Ovary (tissue), 10 donors: ENCODE measurements at places on chromosomes 1 and 21.

GRCh38 chr1:154964359-154964758 lies 2.8 kb upstream of the PYGO2 start:
- no peak for DNase-seq

DNA sequence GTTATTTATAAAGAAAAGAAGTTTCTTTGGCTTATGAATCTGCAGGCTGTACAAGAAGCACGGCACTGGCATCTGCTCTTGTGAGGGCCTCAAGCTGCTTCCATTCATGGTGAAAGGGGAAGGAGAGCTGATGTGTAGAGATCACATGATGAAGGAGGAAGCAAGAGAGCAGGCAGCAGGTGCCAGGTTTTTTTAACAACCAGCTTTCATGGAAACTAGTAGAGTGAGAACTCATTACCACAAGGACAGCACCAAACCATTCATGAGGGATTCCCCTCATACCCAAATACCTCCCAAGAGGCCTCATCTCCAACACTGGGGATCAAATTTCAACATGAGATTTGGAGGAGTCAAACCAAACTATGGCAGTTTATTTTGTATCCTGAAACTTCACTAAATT lies 85.8 kb upstream of the CAMK1G start:
- no peak for DNase-seq

DNA sequence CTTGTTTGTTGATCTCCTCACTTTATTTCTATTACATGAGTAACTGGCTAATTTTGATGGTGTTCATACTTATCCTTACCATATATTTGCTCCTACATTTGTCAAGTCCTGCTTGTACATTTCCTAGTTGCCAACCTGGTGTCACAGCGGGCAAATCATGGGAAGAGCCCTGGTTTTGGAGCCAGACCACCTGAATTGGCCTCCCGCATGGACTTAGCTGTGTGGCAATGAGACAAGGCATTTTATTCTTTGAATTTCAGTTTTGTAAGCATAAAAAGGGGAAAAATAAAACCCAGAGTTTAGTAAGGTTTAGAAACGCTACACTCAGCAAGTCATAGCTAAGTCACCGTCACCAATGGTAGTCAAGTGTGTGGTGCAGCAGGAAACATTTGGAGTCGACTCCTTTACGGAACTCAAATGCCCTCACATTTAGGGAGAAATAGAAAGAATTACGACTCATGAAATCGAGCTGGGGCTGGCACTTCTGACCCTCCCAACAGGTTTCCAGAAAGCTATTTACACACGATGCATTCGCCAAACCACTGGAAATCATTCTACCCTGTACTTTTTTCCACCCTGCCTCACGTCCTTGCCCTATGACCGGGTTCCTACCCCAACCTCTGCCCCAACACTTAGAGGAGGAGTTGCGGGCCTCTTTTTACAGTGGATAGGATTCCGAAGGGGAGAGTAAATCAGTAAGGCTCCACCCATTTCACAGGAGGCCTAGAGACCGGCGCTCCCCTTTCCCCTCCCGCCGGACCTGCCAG lies 492 bp upstream of the PGM1 start:
- no peak for DNase-seq

GRCh38 chr1:175078629-175079028 lies 11.0 kb downstream of the TNN start:
- DNase-seq = no peak

DNA sequence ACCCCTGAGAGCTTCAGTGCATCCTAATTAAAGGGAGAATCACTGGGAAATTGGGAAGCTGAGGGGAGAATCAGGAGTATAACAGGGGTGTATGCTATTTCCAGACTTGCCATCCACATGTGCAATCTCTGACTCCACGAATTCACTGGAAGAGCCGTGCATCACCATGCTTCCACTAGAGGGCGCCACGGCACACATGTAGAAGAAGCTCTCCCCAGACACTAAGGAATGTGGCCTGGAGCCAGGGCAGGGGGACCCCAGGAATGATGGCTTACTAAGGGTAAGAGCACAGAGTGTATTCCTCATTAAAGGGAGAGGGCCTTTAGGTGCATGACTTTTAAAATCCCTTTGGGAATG lies 81.5 kb downstream of the ABCA4 start:
- DNase-seq = peak; percentile 53

DNA sequence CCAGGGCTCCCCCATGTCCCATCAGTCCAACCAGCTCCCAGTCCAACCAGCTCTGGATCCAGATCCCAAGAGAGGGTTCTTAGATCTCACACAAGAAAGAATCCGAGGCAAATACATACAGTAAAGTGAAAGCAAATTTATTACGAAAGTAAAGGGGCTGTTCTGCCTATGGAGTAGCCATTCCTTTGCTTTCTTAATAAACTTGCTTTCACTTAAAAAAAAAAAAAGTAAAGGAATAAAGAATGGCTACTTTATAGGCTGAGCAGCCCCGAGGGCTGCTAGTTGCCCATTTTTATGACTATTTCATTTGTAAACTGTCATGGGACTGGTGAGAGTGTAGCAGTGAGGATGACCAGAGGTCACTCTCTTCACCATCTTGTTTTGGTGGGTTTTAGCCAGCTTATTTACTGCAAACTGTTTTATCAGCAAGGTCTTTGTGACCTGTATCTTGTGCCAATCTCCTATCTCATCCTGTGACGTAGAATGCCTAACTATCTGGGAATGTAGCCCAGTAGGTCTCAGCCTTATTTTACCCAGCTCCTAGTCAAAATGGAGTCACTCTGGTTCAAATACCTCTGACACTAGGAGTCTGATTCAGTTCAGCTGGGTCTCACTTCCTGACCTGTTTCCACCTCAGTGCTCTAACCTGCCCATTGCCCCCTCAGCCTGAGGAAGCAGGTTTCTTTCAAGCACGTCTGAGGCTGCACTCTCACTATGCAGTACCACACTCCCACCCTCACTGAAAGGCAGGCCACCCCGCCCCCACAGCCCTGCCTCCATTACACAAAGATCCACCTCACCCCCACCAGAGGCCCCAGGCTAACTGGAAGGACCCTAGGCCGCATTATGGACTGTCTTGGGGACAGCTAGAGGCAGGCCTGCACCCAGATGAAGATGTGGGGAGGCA lies 26.5 kb upstream of the ATP2B4 start:
- no peak for DNase-seq

DNA sequence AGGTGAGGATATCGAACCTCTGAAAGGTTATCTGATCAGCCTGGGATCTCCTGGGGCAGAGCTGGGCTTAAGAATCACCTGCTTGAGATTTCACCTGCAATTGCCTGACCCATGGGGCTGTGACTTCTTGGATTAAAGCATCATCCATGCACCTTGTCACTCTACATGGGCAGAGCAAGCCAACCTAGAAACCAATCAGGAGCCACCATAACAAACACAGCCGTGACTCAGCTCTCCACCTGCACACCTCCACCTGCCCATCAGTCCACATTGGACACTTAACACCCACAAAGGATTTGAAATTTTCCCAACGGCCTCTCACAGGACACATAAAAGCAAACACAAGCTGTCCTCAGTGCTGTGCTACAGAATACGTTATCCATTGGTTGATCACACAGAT lies 35.1 kb upstream of the ETS2 start:
- no peak for DNase-seq

DNA sequence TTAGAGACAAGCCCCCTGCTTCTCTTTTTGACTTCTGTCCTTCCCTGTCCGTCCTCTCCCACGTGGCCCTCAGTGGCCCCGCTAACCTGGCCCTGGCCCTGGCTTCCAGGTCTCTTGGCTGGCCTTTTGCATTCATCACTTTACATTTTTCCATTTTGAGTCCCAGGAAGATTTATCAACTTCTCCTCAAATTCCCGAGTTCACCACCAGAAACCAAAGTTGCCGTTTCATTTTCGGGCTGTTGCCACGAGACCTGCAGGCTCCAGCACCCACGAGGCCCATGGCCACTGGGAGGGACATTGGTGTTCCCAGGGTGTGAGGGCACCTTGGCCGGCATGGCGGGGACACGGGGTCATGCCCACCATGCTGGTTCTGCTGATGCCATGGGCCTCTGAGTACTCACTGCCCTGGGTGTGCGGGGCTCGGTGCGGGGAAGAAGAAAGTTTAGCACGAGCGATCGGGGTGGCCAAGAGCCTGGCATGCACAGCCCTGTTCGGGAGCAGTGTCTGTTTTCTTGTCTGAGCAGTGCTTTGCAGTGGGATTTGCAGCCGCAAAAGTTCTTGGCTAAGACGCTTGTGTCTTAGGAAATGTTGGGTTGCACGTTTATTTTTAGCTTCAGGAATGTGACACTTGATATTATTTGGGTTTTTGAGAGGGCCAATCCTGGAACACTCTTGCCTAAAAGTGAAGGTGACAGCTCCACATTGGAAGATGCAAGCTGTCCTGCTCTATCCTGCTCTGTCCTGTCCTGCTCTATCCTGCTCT lies 40.4 kb upstream of the ADARB1 start:
- peak; percentile 22 for DNase-seq

DNA sequence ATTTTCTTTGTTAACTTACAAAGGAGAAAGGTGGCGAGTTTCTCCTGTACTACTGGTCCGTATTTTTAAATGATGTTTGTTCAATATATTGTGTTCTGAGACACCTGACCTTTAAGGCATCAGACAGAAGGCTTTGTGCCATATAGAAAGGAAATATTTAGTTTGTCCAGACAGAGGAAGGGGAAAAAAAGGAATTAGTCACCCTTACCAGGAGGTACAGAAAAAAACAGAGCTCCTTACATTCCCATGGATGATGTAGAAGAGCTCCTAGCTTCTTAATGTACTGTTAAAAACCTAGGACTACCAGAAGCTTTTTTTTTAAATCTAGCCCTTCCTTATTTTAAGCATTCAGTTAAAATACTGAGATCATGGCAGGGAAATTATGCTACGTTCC lies 12.4 kb upstream of the PODN start:
- DNase-seq = no peak

DNA sequence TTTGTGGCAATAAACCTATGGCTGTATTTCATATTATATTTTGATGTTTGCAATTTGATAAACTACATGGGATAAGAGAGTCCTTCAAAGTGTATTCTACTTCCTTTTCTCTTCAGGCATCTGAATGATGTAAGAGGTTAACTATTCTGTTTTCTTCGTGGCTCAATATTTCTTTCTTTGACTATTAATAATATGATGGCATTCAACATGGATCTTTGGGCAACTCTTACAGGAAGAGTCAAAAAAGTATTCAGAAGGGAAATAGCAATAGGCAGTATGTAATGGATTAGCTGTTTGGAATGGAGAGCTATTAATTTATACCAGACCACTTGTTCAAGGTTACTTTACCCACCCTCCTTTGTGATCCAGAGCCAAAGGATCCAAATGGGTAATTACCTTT lies 74.4 kb downstream of the HMCN1 start:
- no peak for DNase-seq

GRCh38 chr1:38789498-38790169 lies 69.9 kb downstream of the RRAGC start:
- DNase-seq = no peak

DNA sequence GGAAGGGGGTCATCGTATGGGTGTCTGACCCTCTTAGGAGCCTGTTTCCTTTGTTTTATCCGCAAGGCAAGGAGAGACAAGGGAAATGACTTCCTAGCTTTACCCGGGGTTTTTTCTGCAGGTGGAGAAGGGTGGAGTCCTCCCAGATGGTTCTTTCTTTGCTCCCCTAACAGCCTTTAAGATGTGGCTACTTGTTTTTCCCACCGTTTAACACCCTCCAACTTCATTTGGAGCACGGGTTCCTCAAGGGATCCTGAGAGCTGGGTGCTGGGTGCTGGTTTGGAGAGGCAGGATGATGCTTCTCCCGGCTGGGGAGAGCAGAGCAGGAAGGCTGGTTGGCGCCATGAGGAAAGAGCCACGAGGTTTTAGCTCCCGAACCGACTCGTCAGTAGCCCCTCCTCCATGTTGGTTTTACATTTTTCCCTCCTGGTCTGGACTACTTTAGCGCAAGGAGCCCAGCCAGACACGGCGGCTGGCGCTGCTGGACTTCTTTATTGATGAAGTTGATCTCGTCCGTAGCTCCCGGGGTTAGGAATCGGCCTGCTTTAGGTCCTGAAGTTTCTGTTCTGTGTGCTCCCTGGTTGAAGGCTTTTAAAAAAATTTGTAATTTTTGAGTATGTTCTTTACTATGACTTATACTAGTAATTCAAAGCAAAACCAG lies 1.4 kb downstream of the UCK2 start:
- peak; percentile 40 for DNase-seq

- DNase-seq = no peak
Measured at GRCh38 chr1:84525779-84526178, 19.4 kb upstream of the GNG5 start.

DNA sequence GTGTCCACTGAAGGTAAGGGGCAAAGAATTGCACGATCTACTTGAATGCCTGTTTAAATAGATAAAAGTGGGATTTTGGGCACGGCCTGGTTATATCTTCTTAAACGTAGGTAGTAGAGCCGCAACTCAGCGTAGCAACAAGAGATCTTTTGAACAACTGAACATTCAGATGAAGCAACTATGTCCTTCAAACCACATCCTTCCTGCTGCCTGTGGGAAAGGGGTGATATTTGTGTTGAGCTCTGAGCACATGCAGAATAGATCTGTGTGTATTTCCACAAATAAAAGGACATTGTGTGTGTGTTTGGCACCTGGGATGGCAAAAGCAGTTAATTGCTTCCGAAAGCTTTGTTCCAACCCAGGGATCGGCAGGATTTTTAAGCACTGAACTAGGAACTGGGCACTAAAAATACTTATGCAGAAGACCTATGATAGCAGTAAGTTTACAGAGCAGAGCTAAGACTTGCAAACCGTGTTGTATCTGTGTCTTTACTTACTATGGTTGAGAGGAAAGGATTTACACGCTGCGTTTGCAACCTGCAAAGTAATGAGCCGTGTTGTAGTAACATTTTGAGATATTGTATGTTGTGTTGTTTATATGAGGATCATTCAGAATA lies 333.4 kb downstream of the CHRM3 start:
- no peak for DNase-seq

DNA sequence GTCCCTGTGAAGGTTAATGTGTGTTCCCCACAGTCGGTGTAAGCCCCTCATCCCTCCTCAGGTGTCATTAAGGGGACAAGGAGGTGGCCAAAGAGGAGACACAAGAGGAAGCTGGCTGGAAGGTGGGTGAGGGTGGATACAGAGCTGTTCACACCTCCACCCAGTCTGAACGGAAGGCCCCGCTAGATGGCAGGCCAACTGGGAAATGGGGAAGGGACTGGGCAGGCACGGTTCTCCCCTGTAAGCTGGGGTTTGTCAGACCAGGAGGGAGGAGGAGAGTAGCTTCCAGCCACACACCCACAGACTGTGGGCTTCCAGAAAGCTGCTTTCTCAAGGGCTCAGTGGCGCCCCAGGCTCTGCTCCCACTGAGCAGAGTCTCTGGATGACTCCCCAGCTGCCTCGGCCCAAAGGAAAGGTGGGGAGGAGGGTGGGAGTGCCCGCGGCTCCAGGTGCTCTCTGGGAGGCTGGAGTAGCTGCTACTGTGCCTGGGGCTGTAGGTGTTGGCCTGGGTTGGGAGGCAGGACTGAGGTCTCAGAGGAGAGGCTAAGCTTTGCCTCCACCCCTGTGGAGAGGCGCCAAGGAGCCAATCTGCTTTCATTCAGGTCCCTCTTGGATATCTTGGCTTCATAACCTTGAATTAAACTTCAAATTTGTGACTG lies 41.2 kb downstream of the PCP4 start:
- DNase-seq = no peak
